ENCODE measurements at places on chromosomes 5 and 9.

DNA sequence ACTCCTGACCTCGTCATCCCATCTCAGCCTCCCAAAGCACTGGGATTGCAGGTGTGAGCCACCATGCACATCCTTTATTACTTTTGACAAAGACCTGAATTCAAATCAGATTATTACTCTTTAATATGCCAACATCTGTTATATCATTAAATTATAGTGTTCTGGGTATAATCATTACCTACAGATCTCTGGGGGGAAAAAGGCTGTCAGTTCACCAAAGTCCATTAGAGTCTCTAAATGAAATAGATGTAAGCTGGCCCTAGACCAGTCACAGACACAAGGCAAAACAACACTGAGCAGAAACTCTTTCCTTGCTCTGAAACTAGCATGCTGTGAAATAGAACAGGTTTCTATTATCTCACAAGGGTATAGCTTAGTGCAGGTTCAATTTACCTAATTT lies 21.6 kb upstream of the TRIO start:
- peak; percentile 25 for DNase-seq

DNA sequence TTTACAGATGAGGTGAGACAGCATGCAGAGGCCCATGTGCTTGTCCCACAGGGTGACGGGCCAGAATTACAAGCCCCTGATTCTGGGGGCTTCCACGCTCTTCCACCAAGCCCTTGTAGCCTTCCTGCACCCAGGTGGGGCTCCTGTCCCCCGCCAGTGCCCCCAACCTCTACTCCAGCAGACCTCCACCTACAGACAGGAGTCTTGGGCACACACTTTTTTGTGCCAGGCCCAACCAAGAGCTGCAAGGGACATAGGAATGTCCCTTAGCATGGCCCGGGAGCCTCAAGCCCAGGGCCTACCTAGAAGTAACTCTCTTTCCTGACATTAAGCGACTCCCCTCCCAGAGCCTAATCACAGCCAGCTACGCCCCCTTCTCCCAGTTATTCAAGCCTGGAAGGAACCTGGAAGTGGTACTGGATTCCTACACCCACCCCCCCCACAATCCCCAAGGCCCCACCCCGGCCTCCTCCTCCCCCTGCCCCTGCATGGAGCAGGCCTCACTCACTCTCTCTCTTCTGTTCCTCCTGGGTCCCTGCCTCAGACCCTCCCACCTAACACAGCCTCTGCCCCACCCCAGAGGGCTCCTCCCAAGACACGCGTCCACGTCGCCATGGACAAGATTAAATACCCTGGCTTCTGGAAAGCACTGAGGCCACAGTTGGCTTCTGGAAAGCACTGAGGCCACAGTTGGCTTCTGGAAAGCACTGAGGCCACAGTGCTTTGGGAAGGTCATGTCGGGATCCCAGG lies 30.5 kb downstream of the ADAMTS2 start:
- DNase-seq = no peak

DNA sequence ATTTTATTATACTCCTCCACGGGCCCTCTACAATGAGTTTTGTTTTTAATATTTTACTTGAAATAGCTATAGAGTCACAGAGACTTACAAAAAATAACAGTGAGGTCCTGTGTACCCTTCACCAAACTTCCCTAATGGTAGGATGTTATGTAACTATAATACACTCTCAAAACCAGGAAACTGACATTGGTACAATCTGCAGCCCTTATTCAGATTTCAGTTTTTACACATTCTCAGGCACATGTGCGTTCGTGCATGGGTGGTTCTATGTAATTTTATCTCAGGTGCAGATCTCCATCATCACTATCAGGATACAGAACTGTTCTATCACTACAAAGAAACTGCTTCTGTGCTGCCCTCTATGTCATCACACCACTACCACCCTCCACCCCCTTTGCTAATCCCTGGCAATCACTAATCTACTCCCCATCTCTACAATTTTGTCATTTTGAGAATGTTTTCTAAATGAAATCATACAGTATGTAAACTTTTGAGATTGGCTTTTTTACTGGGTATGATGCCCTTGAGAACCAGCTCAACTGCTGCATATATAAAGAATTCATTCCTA lies 16.4 kb downstream of the RAB14 start:
- DNase-seq = no peak

- no peak for DNase-seq
Measured at GRCh38 chr9:90999425-91000397, 198.1 kb downstream of the SYK start.

DNA sequence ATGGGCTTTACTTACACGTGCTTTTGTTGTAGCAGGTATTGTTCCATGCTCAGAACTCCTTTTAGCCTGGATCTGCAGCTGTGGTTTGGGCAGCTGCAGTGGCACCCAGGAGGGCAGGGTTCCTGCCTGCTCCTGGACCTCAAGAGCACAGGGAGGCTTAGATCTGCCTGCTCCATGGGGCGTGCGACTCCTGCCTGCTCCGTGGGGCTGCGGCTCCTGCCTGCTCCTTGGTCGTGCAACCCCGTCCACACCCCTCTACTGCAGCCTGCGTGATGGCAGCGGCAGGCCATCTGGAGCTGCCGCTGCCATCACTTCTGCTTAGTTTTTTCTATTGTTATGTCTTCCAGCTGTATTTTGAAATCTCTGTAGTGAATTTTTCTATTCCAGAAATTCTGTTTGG lies 11.7 kb upstream of the UGT3A2 start:
- DNase-seq = no peak

DNA sequence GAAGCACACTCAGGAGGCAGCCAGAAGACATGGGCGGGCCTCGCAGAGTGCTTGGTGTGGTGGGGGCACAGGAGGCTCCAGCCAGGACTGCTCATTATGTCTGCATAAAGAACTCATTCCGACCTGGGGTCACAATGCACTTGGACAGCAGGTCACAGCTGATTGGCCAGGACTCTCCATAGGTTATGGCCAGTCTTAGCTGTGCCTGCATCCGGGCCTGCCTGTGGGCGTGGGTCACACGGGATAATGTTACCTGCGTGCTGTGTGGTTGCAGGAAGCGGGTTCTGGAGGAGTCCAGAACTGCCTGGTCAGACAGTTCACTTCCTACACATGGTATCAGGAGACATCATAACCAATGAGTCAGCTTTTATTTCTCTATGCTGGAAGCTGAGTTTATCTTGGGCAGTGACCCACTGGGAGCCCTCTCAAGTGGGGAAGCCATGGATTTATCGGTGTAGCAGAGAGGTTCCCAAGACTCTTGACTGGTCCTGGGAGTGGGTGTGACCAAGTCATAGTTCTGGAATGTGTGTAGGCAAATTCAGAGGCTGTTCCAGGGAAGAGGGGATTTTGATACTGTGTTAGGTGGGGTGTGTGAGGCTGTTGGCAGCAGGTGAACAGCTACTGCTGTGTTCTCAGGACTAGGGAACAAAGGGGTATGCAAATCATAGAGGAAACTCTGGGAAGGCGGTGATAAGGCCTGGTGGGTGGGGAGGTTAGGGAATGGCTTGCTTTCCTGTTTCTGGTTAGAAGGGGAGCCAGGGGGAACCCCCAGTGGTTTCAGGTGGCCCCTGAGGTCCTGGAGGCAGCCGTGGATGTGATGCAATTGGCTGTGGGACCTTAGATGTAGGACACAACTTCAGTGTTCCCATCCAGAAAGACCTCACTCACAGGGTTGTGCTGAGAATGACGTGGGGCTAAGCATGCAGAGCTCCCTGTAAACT lies 51.3 kb downstream of the ARHGEF37 start:
- no peak for DNase-seq

DNA sequence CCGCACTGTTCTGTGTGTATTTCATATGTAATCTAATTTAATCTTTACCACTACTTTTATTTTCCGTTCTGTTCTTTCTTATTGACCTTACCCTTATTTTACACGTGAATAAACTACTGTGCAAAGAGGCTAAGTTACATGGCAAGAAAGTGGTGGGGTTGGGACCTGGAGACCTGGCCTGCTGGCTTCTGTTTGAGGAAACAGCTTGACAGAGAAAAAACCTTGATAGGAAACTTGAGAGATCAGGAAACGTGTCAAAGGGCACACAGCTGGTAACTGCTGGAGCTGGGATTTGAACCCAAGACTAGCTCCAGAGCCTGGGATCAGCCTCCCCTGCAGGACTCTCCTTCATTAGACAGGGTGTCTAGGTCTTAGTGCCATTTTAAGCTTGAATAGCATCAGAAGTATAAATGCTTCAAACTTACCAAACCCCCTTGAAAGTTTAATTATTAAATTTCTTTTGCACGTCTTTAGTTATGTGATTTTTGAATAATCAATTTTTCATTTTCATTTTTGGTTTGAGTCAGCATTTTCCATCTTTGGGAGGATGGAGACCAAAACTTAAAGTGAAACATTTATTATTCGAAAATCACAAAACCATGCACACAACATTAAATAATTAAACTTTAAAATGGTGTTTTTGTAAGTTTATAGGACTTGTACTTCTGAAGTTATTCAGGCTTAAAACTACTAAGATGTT lies 129.5 kb downstream of the RGS3 start:
- no peak for DNase-seq

- no peak for DNase-seq
Measured at GRCh38 chr5:177378884-177379883, 5.0 kb upstream of the SLC34A1 start.

GRCh38 chr9:124768334-124768733 lies 2.8 kb downstream of the NR6A1 start:
- no peak for DNase-seq

DNA sequence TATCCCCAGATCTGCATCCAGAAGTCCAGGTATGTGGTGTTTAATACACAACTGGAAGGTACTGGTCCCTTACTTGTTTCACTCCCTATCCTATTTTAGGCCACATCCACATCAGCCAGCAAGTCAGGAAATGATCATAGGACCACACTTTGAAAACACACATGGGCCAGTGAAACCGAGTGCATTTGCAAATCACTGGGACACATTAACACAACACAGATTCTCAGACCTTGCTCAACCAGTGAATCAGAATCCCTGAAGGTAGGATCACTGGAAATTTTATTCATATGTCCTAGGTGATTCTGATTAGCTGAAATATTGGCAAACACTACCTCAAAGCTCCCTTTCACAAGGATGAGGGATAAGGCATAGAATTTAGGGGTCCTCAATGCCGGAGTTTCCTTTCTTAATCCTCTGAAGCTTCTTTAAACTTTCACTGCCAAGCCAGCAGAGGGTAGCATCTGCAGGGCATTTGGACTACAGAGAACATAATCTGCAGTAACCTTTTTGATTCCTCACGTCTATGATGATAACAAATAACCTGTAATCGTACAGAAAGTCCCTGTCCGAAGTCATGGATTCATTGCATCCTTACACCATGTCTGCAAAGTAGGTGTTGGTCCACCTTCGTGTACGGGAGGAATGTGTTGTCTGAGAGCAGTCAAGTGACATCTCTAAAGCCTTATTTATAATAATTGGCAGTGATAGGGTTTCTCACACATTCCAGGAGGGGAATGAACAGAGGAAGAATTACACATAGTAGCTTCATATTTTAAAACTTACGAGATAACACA lies 11.0 kb upstream of the ABLIM3 start:
- DNase-seq = no peak

DNA sequence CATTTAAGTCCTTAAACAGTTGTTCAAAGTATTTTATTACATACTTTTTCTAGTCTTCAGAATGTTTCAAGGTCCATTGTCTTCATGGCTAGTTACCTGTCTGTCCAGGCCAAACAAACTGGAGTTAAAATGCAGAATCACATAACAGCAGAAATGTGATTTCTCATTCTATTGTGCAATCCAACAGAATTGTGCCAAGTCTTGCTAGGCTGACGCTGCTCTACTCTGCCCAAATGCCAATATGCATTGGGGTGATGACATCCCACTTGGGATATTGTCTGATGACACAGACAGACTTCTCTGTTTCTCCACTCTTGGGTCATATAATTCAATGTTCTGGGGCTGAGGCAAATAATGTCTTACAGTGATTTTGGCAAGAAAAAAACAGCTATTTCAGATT lies 5.2 kb upstream of the SLC22A5 start:
- DNase-seq = no peak

DNA sequence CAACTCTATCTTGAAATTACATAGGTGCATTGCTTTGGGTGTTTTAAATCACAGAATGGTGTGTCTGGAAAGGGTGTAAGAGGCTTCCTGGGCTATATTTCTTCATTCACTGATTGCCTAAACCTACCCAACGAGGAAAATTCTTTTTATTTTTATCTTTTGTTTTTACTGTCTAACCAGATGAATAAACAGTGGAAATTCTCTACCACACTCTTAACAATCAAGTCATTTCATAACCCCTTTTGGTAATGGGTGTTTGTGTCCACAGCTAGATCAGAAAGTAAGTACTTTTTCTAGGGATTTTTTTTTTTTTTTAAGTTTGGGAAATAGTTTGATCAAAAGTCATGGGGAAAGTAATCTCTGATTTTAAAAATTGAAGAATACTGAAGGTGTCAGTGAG lies 27.6 kb upstream of the C5orf47 start:
- DNase-seq = no peak

DNA sequence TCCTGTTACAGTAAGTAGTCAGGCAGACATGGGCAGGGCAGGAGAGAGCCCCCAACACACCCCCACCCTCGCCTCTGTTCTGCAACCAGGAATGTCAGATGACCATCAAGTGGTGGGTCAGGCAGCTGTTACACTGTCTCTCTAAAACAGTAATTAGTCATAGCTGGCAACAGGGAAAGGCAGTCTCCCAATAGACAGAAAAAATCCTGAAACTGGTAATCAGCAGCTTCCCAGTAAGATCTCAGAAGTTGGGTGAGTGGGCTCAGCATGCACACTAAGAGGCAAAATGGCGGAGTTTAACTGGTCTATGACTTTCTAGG lies 90.2 kb downstream of the C5orf15 start:
- no peak for DNase-seq

- no peak for DNase-seq
Measured at GRCh38 chr5:34005211-34005610, 2.6 kb downstream of the AMACR start.

DNA sequence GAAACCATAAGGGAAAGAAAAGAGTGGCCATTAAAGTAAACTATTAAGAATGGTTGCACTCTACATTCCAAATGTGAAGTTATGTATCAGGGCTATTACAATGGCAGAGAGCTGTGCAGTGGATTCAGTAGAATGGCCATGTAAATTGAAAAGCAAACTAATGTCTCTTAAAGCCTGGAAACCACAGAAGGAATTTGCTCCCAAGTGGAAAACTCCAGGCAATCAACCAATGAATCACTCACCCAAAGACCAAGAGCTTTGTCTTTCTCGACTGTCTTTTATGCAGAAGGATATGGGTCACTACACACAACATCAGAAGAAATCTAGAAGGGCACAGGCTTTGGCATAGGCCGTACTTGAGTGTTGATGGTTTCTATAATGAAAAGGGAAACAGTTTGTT lies 114.9 kb downstream of the TLE1 start:
- no peak for DNase-seq

- DNase-seq = no peak
Measured at GRCh38 chr5:149174847-149175234, 33.5 kb downstream of the ABLIM3 start.

DNA sequence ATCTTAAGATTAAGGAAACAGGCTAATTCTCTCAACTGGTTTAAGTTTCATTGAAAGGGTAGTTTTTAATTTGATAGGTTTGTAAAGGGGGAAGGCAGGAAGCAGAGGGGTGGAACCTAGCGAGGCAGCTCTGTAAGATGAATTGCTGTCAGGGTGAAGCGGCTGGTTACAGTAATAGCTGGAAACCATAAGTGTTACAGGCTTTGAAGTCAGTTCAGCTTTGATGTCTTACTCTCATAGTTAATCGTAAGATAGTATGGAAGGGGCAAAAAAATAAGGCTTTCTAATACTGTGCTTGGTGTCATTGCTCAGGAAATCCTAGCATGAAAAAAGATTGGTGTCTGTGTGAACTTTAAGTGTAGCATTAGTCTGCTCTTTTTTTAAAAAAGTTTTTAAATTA lies 20.3 kb downstream of the POU5F2 start:
- DNase-seq = no peak

Measured in BE2C (cell line).